ENCODE measurements at places on chromosomes 1 and 21.

- DNase-seq = no peak
These were observed 31.4 kb upstream of the DIRAS3 start for GRCh38 chr1:68081775-68082283.

GRCh38 chr1:90881034-90881433, 140.8 kb downstream of the ZNF644 start:
- DNase-seq = no peak

DNA sequence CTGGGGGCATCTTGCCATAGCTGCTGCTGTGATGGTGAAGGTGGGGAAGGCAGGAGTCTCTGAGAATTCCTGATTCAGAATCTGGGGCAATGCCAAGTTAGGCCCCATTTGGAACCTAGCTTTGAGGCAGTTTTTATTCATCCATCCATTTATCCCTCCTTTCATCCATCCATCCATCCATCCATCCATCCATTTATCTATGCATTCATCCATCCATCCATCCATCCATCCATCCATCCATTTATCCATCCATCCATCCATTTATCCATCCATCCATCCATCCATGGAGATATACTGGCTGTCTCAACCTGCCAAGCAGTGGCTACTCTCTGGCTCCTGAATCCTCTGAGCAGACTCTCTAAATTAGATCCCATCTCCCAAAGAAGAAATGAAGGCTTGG, 83.1 kb downstream of the PRDM16 start:
- no peak for DNase-seq

DNA sequence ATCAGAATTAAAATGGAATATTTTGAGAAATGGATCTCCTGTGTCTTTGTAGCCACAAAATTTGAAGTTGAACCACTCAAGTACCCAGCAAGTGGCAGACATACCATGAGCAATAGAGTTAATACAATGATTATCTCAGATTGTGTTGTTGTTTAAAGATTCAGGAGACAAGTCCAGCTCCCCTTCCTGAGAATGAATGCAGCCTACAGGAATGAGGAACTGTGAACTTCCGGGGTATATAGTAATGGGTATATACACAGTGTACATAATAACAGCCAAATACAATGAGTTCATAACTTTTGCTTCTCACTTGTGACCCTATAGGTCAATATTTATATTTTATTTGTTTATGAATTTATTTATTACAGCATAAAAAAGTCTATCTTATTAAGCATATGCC, 445.0 kb downstream of the SETD4 start:
- no peak for DNase-seq

GRCh38 chr1:33792651-33793050, 71.2 kb upstream of the HMGB4 start:
- DNase-seq = no peak

DNA sequence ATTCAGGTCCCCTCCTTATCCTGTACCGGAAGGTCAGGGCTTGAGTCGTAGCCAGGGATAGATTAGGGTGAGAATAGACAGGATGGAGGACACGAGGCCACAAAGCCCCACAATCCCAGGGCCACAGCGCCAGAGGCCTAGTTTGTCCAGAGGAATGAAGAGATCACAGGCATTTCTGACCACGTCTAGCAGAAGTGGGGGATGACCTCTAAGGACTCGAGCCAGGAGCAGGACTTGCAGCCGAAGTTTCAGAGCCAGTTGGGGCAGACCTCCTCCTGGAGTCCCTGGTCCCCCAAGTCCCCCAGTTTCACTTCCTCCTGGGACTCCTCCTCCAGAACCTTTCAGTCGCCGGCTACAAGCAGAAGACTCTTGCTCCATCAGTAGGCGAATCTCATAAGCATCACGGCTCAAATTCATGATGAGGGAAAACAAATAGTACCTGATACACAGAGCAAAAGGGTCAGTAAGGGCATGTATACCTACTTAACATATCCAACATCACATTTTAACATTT, 2.3 kb upstream of the ITGA10 start:
- no peak for DNase-seq

DNA sequence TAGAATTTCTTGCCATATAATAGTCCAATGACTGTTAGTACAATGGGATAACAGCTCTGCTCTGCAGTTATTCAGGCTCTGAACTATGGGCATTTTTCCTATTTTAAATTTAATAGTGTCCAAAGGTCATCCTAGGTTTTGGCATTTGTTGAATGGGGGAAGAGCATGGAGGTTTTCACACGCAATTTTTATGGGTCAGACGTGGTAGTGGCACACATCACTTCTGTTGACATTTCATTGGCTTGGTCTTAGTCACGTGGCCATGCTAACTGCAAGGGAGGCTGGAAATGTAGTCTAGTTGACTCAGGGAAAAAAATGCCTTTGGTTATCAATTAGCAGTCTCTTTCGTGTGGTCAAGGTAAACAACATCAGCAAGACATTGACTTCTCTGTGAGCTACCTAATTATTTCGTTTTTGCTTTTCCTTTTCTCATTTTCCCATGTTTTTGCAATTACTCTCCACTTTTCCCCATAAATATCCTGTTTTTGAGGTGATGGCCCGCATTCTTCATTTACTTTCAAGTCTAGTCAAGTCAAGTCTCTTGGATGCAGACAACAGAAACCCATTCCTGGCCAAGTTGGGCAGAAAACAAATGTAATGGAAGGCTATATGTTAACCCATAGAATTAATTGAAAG, 82.8 kb downstream of the DYRK1A start:
- no peak for DNase-seq

- no peak for DNase-seq
These were observed 2.4 kb upstream of the RNU11 start for GRCh38 chr1:28646040-28646439.

GRCh38 chr1:24957016-24957807, 27.1 kb upstream of the RUNX3 start:
- no peak for DNase-seq

GRCh38 chr1:94627771-94628498, 86.4 kb upstream of the F3 start:
- DNase-seq = no peak

DNA sequence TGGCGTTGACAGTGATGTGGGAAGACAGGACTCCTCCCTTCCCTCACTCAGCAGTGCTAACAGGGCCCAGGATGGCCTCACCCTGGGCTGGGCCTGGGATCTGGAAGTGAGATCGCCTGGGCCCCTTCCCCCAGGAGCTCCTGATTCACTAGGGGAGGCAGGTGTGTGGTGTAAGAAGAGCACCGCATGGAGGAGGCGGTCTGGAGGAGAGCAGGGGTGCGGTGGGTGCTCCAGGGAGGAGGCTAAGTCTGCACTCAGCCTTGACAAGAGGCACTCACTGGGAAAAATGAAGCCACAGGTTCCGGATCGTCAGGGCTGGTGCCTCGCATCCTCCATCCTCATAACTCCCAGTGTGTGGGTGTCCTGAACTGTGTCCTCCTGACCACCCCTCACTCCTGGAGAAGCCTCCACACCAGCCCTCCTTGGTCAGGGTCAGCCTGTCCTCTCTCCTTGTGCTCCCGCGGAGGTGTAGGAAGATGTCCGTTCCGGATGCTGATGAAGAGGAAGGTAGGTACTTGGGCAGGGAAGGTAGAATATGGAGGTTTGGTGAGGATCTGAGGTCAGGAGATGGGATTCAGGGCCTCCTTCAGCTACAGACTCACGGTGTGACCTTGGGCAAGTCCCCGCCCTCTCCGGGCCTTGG, 142.1 kb upstream of the WNT4 start:
- no peak for DNase-seq

- DNase-seq = no peak
These were observed 766 bp downstream of the AGO4 start for GRCh38 chr1:35808450-35809113.

DNA sequence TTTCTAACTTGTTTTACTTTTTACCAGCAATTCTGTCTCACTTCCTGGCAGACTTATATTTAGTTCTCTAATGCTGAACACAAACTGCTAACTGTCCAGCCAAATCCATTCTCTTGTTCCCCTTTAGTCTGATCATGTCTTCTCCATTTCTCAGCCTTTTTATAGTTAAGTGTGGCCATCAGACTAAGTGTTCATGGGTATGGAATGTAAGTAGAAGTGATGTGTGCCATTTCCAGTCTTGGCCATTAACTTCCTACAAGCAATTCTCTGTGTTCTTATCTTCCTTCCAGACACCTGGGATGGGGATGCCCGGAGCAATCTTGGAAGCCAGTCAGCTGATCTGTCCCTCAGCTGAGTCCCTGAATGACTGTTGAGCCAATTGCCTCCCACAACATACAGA, 165.8 kb downstream of the ST6GALNAC3 start:
- no peak for DNase-seq

DNA sequence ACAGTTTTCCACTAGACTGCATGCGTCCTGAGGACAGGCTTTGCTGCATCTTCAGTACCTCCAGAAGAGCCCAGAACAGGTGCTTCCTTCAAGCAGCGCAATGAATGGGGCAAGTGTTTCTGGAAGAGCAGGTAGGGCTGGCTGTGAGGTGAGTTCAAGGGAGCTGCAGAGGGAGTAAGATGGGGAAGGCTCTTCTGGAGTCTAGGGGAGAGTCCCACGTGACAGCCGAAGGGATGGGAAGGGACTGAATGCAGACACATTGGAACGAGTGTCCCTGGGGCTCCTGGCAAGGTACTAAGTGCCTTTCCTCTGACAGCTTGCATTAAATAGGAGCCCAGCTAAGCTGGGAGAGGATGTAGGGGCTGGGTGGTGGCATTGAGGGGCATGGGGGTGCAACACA, 84.2 kb downstream of the FAM78B start:
- no peak for DNase-seq

DNA sequence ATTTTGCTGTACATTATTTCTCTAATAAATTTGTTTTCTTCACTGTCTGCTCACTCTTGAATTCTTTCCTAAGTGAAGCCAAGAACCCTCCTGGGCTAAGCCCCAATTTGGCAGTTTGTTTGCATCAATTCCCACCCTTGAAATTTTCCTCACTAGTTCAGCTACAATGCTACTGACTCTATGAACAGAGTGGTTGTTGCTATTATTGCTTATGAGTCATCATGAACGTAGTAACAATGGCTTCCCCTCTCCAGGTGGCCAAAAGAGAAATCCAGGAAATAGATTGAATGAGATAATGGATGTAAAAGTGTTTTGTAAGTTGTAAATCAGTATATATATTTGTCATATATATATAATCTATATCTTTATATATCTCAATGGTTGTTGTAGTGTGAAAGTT, 193.0 kb downstream of the URB2 start:
- DNase-seq = no peak

- DNase-seq = no peak
These were observed 21.8 kb downstream of the ADORA1 start for GRCh38 chr1:203149188-203149840.

GRCh38 chr1:106465666-106466065, 590.8 kb upstream of the PRMT6 start:
- peak; percentile 5 for DNase-seq

GRCh38 chr1:202659541-202659940, 50.7 kb downstream of the SYT2 start:
- DNase-seq = no peak

- DNase-seq = peak; percentile 41
These were observed 28.1 kb upstream of the WASF2 start for GRCh38 chr1:27517907-27518718.

Data from COR-L47 (cell line).